ENCODE measurements at places on chromosomes 3 and 15.
A peak's percentile ranks its signal among the peaks of the same experiment; 100 is the strongest.

- peak; percentile 53 for DNase-seq
Observed at GRCh38 chr3:119294696-119295671, 801 bp downstream of the ARHGAP31 start.

DNA sequence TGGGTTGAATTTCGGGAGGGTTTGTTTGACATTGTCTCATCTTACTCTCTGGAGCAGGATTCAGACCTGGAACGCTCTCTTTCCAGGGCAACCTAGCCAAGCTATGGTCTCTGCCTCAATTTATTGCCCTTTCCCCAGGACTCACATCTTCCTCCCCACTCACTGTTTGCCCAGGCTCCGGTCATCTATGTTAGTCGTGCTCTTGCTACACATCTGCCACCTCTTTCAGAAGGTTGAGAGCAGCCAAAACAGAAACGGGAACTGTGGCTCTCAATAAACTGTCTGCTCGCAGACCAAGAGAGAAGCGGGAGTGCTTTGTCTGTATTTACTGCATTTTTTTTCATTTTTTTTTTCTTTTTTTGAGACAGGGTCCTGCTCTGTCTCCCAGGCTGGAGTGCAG is 81.6 kb downstream of the ST6GAL1 start:
- DNase-seq: no peak

DNA sequence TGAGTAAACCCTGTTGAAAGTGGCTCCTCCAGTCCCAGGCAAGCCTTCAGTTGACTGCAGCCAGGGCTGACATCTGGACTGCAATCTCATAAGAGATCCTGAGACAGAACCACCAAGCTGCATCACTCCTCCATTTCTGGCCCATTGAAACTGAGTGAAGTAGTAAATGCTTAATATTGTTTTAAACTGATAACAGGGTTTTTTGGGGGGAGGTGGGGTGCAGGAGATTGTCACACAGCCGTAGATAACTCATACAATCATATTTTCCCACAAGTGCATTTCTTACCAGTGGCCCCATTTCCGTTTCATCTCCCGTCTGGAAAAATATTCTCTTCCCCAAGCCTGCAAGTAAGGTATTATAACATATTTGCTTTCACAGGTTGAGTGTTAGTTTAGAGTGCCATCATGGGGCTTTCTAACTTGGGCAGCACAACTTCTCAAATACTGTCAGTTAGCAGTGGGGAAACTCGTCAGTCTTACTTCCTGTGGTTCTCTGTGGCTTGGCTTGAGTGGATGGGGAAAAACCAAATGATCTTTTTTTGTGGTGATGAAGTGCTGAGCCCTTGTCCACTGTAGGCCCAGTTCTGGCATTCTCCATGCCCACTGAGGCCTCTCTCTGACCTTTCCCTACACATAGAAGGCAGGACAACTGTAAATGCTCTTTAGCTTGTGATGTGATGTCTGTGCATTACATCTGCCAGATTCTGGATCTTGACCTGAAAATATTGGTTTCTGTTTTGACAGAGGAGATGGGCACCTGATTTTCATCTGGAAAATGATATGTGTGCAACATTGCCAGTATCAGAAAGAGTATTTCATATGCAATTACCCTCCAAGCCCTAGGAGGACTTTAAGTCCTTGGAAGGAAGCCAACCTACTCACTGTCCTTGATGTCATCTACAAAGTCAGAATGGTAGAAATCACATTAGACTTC is 90.1 kb upstream of the BHLHE40 start:
- DNase-seq: peak; percentile 17

GRCh38 chr3:126018995-126019394 is 50.0 kb downstream of the ROPN1B start:
- no peak for DNase-seq

DNA sequence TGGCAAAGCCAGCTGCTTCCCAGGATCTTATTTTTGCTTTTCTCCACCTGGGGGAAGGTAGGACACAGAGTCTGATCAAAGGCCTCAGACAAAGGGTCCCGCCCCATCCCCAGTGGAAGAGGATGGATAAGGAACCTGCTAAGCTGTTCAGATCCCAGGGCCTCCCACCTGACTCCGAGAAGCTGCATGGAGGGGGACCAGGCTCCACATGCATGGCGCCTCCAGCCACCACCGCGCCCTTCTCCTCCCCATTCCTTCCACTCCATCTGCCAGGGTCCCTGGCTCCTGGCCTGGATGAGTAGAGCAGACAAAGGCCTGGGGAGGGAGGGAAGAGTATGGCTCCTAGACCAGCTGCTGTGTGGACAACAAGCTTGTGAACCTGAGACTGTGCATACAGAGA is 20.0 kb upstream of the CRABP1 start:
- no peak for DNase-seq

DNA sequence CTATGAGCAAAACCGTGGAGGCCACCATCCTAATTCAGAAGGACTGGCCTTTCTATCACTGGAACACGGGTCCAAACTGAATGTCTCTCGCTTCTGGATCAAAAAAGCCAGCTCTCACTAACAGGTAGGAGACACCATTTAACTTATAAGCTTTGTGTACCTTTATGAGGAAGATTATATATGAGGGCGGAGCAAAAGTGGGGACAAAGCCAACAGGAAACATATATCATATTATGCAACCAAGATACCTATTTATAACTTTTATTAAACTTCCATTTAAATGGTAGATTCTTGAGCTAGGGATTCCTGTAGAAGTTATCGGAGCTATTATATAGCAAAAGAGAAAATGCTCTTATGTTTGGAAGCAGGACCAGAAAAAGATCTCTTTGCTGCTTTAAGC is 78.4 kb downstream of the IGF2BP2 start:
- DNase-seq: no peak

GRCh38 chr3:42736081-42736480 is 33.5 kb upstream of the HHATL start:
- no peak for DNase-seq

GRCh38 chr3:168425936-168426595 is 330.3 kb upstream of the GOLIM4 start:
- DNase-seq: no peak

DNA sequence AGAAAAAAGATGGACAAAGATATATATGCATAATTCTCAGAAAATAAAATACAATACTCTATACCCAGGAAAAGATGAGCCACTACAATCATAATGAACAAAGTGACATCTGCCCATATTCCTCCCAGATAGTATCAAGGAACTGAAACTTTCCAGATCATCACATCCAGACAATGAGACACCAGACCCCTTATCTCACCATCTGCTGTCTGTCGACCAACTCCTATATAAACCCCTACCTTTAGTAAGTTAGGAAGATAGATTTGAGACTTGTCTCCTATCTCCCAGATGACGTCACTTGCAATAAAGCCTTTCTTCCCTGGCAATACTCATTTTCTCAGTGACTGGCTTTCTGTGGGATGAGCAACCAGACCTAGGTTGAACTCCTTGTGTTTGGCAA is 1071.6 kb downstream of the PLOD2 start:
- DNase-seq: no peak

DNA sequence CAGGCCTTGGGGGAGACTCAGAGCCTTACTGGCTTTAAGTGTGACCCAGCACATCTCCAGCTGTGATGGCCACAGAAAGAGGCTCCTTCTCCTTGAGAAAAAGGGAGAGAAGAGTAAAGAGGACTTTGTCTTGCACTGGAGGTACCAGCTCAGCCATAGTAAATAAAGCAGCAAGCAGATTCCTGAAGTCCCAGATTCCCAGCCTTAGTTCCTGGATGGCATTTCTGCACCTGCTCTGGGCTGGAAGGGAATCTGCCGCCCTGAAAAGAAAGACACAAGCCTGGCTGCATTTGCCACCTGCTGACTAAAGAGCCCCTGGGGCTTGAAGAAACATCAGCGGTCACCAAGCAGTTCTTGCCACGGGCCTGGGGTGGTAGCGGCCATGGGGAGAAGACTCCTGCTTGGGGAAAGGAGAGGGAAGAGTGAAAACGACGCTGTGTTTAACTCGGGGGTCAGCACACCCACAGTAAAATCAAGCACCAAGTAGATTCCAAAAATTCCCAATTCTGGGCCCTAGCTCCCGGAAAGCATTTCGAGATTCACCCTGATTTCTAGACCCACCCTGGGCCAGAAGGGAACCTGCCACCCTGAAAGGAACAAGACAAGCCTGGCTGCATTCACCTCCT is 24.2 kb upstream of the TNK2 start:
- DNase-seq: no peak

DNA sequence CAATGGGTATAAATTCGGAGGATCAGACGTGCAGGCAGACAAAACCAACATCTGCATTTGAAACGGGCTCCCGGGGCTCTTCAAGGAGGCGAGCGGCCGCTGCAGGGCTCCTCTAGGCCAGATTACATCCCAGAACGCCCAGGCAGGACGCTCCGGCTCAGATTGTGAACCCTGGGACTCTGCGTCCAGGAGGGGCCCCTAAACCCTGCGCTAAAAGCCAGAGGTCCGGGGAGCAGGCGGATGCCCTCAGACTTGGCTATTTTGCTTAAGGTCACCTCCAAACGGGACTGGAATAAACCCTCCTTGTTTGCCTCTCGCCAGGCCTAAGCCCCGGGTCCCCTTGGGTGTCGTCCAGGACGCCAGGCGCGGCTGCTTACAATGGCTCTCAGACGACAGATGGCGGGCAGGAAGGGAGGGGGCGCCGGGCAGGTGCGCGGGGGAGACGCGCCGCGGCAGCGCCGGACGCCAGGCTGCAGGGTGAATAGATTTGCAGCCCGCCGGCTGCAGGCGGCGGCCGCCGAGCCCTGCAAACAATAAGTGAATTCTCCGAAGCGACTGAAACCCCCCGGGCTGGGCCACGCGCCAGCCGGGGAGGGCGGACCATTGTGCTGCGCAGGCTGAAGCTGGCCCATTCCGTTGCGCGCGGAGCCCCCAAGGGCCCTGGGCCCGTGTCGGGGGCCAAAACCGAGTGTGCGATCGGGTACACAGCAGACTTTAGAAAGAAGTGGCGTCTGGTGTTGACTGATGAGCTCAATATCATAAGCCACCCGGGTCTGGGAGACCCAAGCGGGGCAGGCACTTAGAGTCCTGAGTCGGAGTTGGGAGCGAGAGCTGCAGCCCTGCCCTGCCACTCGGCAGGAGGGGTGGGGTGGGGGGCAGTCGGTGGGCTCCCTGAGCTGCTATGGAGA is 32.3 kb upstream of the AMOTL2 start:
- DNase-seq: no peak

GRCh38 chr15:34600923-34601322 is 17.5 kb upstream of the GOLGA8B start:
- no peak for DNase-seq

DNA sequence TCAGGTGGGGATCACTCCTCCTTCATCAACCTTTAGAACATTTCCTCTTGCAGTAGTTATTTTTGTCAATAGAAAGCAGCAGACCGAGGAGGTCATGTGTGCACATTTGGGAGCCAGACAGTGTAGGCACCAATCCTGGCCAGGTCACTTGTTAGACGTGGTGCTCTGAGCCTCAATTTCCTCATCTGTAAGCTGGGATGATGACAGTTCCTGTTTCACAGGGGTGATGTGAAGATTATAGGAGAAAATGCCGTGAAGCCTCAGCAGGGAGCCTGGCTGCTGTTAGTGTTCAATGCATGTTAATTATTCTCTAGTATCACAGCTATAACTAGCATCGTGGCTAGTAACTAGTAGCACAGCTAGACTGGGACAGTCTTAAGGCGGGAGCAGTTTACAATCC is 64.7 kb downstream of the ATP2B2 start:
- DNase-seq: no peak

DNA sequence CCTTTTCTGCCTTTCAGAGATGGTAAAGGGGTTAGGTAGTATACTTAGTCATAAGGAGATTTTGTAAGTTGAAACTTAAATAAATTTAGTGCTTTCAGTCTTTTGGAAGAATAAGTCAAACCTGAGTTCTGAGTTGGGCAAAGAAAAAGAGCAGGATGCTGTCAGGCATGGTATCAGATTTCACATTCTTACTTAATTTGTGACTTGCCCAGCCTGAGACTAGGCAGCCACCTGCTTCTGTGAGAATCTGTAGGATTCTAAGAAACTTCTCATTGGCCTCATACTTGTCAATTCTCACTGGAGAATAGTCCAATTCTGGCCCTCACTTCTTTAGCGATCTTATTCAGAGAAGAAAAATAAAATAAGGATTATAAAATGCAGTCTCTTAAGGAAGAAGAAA is 577.5 kb downstream of the DIPK2A start:
- no peak for DNase-seq

DNA sequence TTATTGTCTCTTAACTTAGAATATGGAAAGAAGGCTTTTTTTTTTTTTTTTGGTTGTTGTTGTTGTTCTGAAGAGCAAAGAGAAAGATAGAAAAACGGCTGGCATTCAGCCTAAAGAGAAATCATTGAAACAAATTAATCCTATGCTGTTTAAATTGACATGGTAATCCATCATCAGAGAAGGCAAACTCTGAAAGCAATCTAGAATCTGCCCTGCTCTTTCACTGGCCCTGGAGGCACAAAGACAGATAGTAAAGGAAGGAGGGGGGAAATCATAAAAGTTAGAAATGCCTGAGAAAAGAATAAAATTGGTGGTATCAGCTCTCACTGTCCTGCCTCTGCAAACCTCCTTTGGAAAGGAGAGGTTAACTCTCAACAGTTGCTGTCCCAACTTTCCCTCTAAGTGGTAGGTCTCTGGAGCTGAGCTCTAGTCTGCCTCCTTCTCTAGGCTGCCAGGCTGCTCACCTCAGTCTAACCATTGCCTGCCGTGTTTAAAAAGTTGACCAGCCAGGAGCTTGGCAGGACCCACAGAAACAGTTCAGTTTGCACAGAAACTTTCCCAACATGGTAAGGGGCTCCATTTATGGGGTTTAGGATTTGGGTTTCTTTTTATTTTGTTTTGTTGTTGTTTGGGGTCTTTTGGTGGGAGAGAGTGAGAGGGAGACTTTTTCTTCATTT is 13.4 kb upstream of the NR2F2 start:
- no peak for DNase-seq

DNA sequence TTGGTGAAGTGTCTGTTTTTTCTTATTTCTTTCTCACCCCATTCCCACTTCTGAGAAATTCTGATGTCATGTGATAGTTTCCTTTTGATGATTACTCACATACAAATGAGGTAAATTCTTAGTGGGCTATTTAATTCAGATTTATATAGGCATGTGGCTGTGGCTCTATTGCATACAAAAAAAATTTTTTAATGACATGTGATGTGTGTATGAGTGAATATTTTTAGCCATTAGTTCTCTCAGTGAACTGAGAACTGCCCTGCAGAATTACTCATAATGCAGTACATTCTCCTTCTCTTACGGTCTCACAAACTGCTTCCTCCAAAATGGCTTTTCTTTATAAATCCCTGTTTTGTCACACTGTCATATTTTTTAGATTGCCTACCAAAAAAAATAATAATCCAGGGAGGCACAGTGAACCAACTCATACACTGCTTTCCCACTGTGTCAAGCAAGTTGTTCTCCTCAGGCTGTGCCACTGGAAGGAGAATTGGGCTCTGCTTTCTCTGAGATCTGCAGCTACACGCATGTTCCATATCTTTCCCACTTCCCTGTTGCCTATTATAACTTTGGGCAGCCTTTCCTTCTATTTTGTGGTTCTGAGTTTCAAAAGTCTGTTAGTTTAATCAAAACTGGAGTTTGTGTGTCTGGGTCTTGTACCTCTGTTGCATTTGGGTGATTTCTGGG is 415.7 kb upstream of the THBS1 start:
- no peak for DNase-seq

DNA sequence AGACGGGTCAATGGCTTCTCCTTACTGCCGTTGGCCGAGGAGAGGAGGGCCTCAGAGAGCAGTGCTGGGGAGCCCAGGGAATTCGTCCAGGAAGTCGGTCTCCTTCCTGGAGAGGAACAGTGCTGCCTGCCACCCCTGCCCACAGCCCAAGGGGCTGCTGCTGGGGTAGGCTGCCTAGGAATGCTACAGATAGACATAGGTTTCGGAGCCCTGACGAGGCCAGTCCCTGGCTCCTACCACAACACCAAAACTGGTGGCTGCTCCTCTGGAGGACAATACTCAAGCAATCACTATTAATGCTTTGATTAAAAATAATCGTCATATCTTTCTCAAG is 30.5 kb downstream of the ANP32A start:
- no peak for DNase-seq

- peak; percentile 64 for DNase-seq
Observed at GRCh38 chr15:76994971-76995945, at the start of gene PSTPIP1. Gene PSTPIP1, plus strand, starts transcription at chr15:76995126. Its CDS starts 448 bp downstream, at chr15:76995574.
